CD4-positive, alpha-beta T cell (primary cell): ENCODE measurements at places on chromosomes 16 and 17.

GRCh38 chr16:57601801-57602478 lies 26.5 kb upstream of the ADGRG1 start:
- DNase-seq = no peak

DNA sequence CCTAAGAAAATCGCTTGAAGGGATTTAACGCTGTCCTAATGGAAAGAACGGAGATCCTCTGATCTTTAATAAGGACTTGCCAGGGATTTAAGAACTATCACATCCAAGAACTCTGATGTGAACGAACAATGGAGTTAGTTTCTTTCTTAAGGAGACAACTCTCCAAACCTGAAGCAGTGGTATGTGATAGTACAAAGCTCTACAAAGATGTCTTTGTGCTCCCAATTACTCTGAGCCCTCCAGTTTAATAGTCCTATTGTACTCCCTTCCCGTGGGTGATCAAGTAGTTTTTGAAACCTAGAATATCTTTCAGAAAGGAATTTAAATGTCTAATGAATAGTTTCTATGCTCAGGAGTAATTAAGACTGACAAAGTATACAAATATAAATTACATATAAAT lies 123.8 kb downstream of the FTO start:
- DNase-seq = no peak

DNA sequence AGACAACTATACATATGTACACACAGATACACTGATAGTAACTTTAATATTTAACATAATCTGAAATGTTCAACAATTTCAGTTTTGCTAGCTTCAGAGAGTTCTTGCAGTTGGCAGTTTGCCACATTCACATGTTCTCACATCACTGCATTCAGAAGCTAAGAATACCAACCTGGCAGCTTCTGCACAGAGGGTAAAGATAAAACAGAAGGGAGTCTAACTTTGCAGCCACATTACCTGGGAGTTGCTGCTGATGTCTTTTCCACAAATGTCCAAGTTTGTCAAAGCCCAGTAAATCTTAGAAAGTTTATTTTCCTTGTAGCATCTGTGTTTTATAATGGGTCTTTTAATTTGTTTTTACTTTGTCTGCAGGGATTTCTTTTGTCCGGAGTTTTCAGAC lies 332.0 kb downstream of the BCAS3 start:
- DNase-seq = no peak

GRCh38 chr16:67749436-67750078 lies 30.4 kb upstream of the GFOD2 start:
- no peak for DNase-seq

GRCh38 chr16:29641561-29641960 lies 21.5 kb upstream of the SPN start:
- no peak for DNase-seq

DNA sequence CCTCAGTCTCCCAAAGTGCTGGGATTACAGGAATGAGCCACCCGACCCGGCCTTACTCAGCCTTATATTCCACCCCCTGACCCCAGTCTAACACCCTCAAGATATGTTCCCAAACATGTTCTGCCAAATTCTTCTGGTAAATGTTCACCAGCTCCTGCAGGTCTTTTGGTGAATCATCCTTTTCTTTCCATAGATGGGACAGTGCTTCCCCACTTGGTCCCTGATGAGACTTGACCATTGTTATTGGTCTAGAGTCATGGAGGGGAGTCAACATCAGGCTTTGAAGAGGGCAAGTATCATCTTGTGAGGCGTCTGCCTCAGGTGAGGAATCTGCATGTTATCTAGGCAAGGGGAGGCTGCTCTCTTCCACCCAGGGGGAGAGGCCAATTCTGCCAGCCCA lies 10.4 kb upstream of the RUNDC3A start:
- DNase-seq = no peak

GRCh38 chr17:13005530-13005929 lies 12.3 kb downstream of the ELAC2 start:
- no peak for DNase-seq

DNA sequence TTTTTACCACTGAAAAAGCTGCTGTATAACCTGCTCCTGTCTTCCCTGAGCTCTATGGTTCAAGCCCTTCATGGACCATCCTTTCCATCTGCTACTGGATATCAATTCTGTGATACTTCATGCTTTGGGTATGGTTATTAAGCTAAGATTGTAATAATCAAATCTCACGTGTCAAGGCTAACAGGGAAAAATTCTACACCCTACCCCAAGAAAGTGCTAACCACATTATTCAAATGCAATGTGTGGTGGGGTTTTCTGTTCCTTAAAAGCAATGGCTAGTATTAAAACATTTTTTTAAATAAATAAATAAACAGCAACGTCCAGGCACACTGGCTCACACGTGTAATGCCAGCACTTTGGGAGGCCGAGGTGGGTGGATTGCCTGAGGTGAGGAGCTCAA lies 65.9 kb downstream of the SPAG9 start:
- no peak for DNase-seq

GRCh38 chr17:73705594-73705993 lies 61.3 kb upstream of the SDK2 start:
- DNase-seq = no peak

DNA sequence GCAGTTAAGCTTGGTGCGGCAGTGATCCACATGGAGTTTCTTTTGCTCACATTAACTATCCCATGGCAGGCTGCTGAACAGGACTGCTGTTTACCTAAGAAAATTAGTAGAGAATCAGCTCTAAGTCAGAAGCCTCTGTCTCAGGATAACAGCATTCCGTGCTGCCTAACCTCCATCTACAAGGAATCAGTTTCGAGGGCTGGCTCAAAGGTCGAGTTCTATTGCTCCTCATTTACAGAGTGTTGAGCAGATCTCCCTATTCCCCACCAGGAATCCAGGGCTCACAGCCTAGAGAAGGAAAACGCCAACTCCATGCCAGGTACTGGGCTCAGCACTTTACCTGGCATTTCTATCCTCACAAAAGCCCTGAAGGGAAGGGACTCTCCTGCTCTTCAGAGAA lies 9.9 kb downstream of the GINS2 start:
- DNase-seq = no peak

GRCh38 chr16:1607971-1608370 lies 3.9 kb downstream of the IFT140 start:
- DNase-seq = no peak

DNA sequence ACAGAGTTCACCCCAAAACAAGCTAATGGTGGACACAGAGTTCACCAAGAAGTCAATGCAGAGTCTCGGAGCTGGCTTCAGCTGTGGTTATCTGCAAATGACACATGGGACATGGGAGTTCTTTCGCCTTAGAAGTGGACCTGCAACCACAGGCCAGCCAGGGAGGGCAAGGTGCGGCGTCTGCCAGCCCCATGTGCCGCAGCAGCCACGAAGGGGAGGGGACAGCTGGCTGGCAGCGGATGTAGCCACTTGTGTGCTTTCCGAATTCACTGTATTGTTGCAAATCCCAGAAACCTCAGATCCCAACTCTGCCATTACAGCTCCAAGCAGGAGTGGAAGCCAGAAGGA lies 24.8 kb downstream of the LMF1 start:
- DNase-seq = no peak

- no peak for DNase-seq
Measured at GRCh38 chr16:18827890-18828289, 26.5 kb upstream of the ARL6IP1 start.

DNA sequence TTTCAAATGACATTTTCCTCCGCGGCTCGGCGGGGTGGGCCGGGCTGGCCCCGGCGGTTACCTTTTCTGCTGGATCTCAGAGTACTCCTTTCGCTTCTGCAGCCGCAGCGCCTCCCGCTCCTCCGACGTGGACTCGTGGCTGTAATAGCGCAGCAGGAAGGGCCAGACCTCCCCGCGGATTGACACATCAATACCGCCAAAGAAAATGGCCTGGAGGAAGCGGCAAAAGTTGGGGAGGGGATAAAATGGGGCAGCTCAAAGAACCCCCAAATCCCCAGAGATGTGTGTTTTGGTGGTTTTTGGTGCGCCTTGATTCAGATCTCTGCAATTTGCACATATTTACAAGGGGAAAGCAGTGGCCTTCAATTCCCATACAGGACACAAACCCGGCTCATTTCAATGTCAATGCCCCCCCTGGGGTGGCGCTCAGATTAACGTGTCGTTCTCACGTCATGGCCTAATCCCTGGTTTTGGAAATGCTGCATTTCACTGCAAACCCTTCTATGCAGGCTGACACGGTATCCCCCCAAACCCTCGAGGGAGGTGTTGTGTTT lies 85.9 kb downstream of the TBC1D16 start:
- DNase-seq = no peak

- no peak for DNase-seq
Measured at GRCh38 chr17:1563786-1564613, 1.4 kb upstream of the PITPNA start.

DNA sequence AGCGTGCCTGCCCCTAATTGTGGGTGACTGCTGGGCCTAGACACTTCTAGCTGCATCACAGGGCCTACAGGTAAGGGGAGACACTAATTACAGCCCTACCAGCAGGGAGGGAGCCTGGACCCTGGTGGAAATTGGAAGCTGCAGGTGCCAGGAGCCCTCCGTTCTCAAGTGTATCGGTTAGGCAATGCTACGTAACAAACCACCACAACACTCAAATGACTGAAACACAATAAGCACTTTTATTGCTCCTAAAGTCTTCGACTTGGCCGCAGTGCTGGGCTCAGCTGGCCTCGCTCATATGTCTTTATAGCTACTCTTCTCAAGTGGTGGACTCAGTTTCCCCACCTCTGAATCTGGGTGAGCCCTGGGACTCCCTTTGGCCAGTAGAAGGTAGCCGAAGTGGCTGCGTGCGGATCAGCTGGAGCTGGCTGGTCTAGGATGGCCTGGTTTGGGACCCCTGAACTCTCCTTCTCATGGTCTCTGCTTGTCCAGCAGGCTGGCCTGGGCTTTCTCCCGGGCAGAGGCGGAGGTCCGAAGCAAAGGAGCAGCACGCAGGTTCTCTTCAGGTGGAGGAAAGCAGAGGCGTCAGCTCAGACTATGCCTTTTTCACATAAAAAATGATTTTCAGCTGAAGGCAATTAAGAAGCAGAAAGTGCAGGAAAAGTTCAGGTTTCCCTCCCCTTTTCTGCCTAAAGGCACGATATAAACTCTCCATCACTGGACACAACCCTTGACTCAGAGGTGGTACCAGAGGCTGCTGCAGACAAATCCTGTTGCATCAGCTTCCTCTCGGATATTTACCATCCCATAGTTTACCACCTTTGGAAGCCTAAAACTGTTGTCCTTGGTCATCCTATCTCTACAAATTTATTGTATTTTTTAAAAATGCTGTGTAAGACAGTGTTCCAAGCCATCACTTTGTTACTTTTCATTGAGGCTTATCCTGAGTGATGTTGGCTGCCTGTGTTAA lies 8.7 kb upstream of the TMEM170A start:
- DNase-seq = no peak

GRCh38 chr16:10408824-10409381 lies 23.0 kb downstream of the ATF7IP2 start:
- no peak for DNase-seq

DNA sequence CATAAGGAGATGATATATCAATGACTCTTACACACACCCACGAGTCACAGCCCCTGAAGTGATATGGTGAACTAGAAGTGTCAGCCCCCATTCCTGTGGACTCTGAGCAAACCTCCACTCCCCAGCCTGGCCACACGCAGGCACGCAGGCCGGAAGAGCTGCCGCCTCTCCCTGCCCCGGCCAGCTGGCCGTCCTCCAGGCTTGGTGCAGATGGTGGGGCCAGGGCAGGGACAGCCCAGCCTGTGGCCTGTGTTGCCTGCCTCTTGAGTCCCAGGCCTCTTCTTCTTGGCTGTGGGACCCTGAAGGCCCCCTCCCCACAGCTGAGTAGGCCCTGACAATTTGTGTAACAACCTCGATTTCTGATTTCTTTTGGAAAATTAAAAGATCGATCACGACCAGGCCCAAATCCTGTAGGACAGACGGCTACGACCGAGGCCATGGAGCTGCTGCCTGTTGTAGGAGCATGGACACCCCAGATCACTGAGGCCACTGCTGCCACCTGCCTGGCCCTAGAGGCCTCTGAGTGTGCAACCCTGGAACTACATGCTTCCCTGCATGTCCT lies 10.0 kb upstream of the MPRIP start:
- no peak for DNase-seq

DNA sequence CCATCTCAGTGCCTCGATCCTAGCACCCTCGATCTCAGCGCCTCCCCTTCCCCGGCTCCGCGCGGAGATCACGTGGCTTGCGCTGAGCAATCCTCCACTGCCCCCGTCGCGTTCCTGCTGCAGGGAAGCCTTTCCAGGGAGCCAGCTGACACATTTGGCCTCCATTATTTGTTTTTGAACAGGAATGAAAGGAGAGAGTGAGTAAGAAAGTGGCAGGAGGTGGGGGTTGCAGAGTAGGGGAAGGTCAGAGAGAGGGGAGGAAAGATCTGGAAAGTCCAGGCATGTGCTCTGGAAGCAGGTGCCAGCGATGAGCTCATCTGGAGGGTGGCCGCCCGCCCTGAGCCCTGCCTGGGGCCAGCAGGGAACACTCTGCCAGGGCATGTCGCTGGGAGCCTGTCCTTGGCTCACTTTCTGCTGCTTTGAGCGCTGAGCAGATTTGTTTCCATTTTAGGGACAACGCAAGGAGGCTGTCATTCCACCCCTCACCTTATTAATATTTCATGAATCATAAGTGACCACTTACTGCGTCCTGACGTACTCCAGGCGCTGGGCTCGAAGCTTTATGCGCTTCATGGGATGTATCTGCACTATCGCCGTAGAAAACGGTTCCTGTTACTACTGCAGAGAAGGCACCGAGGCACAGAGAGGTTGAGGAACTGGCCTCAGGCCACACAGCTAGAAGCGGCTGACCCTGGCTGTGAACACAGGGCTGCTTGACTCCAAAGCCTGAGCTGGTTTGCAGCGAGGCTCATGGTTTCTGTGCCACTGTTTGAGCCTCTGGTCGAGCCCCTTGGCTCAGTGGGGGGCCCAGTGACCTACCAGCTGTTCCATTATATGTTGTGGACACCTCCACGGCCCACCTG lies 283.1 kb downstream of the SEC14L1 start:
- no peak for DNase-seq

DNA sequence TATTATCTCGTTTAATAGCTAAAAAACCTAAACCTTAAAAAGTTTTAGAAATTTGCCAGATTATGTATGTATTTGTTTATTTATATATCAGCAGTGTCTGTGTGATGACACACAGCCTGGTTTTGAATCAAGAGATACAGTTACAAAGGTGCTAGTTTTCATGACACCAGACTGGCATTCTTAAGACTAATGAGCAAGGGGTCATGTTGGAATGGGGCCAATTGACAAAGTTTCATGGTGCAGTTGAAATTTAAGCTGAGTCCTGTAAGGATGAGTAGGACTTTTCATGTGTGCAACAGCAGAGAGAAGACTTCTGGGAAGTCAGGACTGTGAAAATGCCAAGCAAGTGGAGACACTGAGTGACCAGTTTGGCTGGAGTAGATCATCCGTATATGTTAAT lies 3.2 kb upstream of the KRT10 start:
- DNase-seq = no peak

GRCh38 chr17:57424777-57425188 lies 168.5 kb downstream of the MSI2 start:
- no peak for DNase-seq

GRCh38 chr17:51342257-51342656 lies 81.9 kb downstream of the UTP18 start:
- DNase-seq = no peak

- no peak for DNase-seq
Measured at GRCh38 chr16:81645266-81645694, 133.8 kb upstream of the PLCG2 start.
